ENCODE measurements at places on chromosomes 6 and 20.

GRCh38 chr20:52731093-52731492 lies 241.1 kb upstream of the TSHZ2 start:
- DNase-seq: no peak

- DNase-seq: no peak
These were observed 138.0 kb downstream of the HFE start for GRCh38 chr6:26224940-26225847.

- DNase-seq: no peak
These were observed 22.1 kb upstream of the TINAG start for GRCh38 chr6:54286141-54286540.

DNA sequence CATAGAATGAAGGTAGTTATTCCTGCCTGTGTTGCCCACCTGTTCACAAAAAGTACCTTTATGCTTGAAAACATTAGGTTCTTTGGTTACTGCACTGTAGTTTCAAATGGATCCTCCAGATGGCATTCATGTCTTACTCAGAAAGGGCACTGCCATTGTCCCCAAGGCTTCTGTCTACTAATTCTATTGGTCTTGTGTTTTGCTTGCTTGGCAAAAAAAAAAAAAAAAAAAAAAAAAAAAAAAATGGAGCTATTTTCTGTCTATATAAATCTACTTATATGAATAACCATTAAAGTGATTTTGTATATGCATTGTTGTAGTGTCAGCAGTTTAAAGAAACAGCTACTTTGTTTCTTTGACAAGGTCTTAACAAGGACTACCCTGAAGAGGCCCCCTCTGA lies 12.7 kb upstream of the EFHC1 start:
- no peak for DNase-seq

- no peak for DNase-seq
These were observed 361.9 kb downstream of the BCKDHB start for GRCh38 chr6:80468398-80468797.

GRCh38 chr20:10239954-10240353 lies 21.3 kb downstream of the SNAP25 start:
- no peak for DNase-seq

GRCh38 chr20:52972190-52972937 lies at the start of gene TSHZ2:
Gene TSHZ2, plus strand, starts transcription at chr20:52972358. Its CDS starts 936 bp downstream, at chr20:52973294.
- no peak for DNase-seq

- no peak for DNase-seq
These were observed 90.5 kb upstream of the SNX9 start for GRCh38 chr6:157732416-157733161.

- no peak for DNase-seq
These were observed 59.9 kb downstream of the GMDS start for GRCh38 chr6:2185466-2185865.

DNA sequence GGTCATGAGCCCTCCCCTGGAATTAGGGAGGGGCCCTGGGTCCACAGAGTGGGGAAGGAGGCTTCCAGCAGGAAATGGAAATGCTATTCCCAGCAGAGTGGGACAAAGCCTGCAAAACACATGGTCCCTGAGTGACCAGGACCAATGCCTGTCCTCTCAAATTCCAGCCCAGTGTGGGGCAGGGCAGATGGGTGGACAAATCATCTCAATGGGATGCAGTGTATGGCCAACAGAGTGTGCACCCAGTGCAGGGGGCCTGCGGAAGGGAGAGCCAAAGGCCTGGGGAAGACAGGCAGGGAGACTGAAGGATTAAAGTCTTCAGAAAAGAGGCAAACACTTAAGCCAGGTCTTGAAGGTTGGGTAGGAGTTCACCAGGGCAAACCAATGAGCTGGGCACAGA lies 28.7 kb upstream of the PHACTR3 start:
- no peak for DNase-seq

- no peak for DNase-seq
These were observed 148.0 kb upstream of the SPTLC3 start for GRCh38 chr20:12860619-12861247.

DNA sequence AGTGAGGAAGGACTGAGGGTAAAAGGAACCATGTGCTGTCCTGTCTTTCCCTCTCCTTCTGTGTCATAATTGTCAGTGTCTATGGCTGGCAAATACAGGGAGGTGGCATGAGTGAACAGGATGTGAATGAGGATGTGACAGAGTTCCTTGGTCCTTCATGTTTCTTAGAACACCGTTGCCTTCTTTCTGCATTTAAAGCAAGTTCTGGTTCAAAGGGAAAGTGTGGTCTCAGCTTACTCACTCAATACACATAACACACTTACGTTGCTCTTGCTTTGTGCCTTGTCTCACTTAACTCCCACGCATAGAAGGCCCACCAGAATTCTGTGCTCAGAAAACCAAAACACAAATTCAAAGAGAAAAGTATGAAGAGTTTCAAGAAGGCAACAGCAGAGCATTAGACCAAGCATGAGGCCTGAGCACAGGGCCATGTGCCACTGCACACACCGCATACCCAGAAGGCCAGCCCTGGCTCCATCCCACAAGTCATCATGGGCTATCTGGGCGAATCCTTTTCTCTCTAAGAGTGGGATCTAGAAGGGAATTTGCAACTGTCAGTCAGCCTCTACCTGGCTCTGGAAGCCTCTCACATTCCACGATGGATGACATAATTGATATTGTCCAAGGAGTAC lies 38.9 kb upstream of the SAYSD1 start:
- no peak for DNase-seq

GRCh38 chr6:39922821-39923220 lies 11.4 kb downstream of the MOCS1 start:
- no peak for DNase-seq

DNA sequence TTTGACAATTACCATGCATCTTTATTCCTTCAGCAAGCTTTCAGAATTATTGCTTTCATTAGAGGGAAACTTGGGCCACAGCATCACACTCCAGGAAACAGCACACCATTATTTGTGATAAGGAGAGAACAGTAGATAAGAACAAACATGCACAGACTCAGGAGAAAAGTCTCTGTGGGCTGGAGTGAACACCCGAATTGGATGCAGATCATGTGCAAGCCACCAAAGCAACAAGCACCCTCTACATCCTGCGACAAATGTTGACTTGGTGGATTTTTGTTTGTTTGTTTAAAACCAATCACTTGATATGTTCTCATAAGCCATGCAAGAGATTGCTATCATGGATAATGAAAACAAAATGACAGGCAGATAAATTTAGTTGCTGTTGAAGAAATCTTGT lies 67.7 kb upstream of the ZFP64 start:
- DNase-seq: no peak

DNA sequence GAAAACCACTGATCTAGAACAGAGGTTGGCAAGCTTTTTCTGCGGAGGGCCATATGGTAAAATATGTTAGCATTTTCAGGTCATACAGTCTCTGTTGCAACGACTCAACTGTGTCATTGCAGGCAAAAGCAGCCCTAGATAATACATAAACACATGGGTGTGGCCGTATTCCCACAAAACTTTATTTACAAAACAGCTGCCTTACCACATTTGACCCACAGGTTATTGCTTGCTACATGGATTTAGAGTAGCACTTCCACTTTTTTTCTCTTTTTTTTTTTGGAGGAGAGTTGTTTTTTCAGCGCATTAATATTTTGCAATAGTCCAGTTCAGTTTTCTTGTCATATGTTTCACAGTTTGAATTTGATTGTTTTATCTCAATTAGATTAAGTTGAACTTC lies 2.5 kb upstream of the IGF2R start:
- no peak for DNase-seq

DNA sequence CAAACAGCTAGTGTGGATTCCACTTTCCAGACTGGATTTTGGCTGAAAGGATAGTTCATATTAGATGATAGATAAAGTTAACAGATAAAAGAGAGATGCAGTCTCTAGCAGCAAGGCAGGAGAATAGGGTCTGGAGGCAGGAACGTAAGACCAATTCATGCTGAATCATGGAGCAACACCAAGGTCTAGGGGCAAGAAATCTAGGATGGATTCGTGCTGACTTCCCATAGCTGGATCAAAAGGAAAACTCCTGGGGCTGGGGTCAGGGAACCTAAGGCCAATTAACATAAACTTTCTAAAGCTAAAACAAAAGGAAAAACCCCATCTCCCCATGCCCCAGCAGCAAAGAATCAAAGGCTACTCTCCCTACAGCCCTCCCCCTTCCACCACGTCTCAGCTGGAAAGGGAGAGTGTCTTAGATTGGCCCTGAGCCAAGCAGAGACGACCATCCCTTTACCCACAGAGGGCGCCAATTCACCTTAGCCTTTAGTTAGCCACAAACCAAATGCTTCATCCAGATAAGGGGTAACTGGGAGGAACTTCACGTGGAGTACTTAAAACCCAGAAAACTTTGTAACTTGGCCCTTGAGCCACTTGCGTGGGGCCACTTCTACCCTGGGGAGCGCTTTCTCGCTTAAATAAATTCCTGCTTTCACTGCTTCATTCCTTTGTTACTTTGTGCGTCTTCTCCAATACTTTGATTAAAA lies 7.6 kb downstream of the TREM1 start:
- no peak for DNase-seq

GRCh38 chr6:37668251-37668650 lies 29.4 kb downstream of the MDGA1 start:
- DNase-seq: no peak

GRCh38 chr6:122829456-122829855 lies 40.4 kb downstream of the SMPDL3A start:
- no peak for DNase-seq

DNA sequence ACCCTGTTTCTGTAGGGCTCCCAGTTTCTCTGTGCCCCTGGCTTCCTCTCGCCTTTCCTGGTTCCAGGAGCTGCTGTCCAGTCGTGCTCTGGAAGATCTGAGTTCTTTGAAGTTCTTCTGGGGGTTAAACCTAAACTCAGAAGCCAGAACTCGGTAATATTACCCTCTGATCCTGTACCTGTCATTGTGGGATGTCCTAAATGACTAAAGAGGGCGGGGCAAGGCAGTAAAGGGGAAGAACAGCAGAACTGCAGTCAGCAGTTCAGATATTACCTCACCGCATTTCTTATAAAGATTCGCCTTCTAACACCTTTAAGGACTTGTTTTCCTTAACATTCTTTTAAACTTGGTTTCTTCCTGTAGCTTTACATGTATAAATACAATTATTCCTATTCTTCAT lies 63.9 kb downstream of the FAM120B start:
- no peak for DNase-seq

DNA sequence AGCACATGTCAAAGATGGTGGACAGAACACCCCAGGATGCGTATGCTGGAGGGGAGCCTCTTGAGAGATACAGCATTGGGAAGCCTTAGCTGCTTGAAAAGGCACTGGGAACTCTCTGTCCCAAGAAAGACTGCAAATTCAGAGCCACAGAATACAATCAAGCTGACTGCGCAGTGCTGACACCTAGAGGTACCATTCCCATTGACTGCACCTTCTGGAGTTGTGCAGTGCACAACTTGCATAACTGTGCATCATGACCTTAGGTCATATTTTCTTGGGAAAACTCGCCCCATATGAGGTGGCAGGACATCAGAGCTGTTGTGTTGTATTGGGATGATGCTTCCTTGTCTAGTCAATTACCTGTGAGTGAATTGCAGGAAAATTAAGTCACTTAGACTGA lies 646.5 kb upstream of the NOX3 start:
- no peak for DNase-seq

DNA sequence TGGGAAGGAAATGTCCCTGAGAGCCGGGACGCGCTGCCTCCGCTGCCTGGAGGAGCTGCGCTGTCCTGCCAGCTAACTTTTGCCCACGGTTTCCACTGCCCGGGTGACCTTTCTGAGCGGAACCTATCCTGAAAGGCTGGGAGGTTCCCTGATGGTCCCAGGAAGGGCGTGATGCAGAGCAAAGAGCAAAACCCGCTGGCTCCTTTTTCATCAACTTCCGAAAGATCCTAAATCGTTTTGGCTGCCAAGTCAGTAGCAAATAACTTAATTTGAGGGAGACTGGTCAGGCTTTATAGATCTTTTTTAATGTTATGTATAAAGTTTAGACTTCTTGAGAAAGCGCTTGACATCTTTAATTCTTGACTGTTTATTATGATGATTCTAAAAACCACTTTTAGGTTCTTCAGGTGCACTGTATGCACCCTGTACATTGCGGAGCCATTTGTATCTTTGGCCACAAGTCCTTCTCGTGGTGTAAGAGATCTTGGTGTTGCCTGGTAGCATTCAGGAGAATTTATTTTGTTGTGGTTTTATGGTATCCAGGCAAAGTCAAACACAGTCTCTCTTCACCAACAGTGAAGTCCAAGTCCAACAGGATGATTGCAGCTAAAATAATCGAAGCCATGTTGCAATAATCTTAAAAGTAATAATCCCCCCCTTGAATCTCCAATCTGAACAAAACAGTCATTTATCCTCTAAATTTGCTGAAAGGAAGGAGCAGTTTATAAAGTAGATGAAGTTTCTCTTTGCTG lies at the start of gene SYNE1:
Gene SYNE1, minus strand, starts transcription at position 67 of the 752 bp plus-strand sequence. CDS start 9,031 bp downstream, outside the sequence.
- DNase-seq: no peak

- peak; percentile 24 for DNase-seq
These were observed 744 bp downstream of the RIOK1 start for GRCh38 chr6:7390226-7390878.

- DNase-seq: no peak
These were observed 10.2 kb downstream of the FKBP1A start for GRCh38 chr20:1382670-1383069.

GRCh38 chr20:10824750-10825500 lies 151.1 kb upstream of the JAG1 start:
- no peak for DNase-seq

- no peak for DNase-seq
These were observed 60.5 kb upstream of the MLIP start for GRCh38 chr6:54050750-54051149.

- no peak for DNase-seq
These were observed 68.8 kb downstream of the PRL start for GRCh38 chr6:22227824-22228610.

DNA sequence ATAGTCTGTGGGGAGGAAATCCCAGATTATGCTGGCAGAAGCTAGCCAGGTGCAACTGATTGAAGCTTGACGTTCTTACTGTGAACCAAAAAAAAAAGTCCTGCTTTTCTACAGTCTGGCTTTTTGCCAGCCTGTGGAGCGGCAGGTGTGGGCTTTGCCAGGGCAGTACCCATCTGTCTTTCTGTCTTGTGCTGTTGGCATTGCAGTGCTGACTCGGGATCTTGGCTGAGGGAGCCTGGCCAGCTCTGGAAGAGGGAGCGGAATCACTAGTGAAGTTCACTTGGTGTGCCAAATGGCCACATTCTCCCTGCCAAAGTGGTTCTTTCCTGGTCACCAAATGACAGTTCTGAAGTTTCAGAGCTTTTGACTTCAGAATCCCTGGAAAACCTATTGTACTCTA lies 5.0 kb downstream of the KIF3B start:
- DNase-seq: no peak

GRCh38 chr6:124490122-124490521 lies 472.1 kb upstream of the RNF217 start:
- no peak for DNase-seq

GRCh38 chr6:15734118-15734897 lies 71.5 kb upstream of the DTNBP1 start:
- no peak for DNase-seq

DNA sequence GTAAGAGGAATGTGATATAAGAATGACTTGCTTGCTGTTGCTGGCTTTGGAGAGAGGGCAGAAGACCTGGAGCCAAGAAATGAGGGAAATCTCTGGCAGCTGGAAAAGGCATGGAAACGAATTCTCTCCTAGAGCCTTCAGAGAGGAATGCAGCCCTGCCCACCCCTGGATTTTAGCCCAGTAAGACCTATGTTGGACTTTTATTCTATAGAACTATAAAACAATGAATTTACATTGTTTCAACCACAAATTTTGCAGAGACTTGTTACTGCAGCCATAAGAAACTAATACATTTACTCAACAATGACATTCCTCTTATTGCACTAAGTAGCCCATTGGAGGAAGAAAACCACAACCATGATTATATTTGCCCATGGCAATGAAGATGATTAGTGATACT lies 39.5 kb upstream of the PREP start:
- DNase-seq: no peak

- DNase-seq: no peak
These were observed 143.9 kb upstream of the ARID1B start for GRCh38 chr6:156633291-156633690.

Measured in AG04449 (cell line).